Naive thymus-derived CD4-positive, alpha-beta T cell (primary cell): ENCODE measurements at places on chromosomes 1 and 21.

- DNase-seq, result no peak
These were observed 33.1 kb downstream of the DHCR24 start for GRCh38 chr1:54853793-54854370.

GRCh38 chr21:38806942-38807284 is 1.2 kb downstream of the ETS2 start:
- no peak for DNase-seq

DNA sequence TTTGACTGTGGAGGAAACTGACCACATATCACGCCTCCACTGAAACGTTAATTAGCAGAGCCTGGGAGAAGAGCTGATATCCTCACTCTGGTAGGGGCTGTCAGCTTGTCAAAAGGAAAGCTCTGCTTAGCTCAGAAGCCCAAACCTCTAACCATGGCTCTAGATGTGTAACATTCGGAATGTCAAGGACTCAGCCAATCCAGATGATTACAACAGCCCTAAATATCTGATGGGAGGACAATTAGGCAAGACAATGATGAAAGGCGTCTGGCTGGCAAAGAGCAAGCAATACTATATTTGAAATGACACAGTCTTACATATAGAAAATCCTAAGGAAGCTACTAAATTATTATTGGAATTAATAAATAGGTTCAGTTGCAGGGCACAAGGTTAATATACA is 45.7 kb upstream of the COX20 start:
- no peak for DNase-seq

DNA sequence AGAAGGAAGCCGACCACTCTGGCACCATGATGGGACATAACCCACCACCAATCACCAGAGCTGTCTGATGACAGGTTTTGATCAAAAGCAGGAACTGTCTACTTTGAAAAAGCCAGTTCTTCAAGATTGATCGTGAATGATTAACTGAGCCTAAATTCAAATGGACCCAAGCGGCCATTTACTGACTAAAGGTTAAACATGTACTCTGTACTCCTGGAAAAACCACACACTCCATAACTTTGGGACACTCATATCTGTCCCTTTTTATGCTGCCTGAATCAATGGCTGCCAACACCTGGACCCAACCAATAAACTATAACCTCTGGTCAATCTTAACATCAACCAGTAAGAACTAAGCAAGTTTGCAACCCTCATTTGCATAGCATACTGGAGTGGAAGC is 206.6 kb downstream of the URB2 start:
- DNase-seq, result no peak

GRCh38 chr1:162889989-162890388 is 29.0 kb upstream of the CCDC190 start:
- DNase-seq, result no peak

DNA sequence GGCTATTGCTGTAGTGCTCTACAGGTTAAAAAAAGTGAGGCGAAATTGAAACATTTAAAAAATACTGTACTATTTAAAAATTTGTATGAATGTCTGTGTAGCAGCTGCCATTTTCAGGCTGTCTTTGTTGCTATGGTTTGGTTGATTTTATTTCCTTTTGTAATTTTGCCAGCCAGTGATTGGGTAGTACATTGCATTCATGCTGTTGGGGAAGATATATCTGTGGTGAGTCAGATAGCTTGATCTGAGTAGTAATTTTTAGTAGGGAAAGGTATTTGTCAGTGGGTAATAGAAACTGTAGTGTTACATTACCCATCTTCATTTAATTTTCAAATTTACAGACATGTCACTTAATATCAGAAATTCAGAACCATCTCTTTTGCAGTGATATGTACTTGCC is 15.0 kb downstream of the NFIA start:
- no peak for DNase-seq
